ENCODE measurements at places on chromosomes 2 and 18. TPM values are rescaled to one million over a fixed set of nuclear protein-coding genes. Genes with fewer than 3 reads are reported as not detected.

M1AP gene
- not detected for total RNA-seq

SERPINB13 gene
- under 0.01 TPM for total RNA-seq

PPP1R7 gene
- 27.0 TPM for total RNA-seq

PFN4 gene
- 0.98 TPM for total RNA-seq

OSBPL1A gene
- total RNA-seq: 45.0 TPM

CIB4 gene
- total RNA-seq: not detected

GREB1 gene
- total RNA-seq: 3.0 TPM

CD207 gene
- total RNA-seq: not detected

FEV gene
- not detected for total RNA-seq

UGT1A4 gene
- total RNA-seq: not detected

RTKN gene
- total RNA-seq: 3.4 TPM

CGREF1 gene
- 13.3 TPM for total RNA-seq

QPCT gene
- 9.6 TPM for total RNA-seq

TOGARAM2 gene
- total RNA-seq: under 0.01 TPM

SKOR2 gene
- not detected for total RNA-seq

EGR4 gene
- total RNA-seq: not detected

GAL3ST2 gene
- 0.74 TPM for total RNA-seq

UPP2 gene
- total RNA-seq: 2.2 TPM

SCN7A gene
- 0.98 TPM for total RNA-seq

RNF125 gene
- total RNA-seq: 1.7 TPM

All from temporal lobe (tissue), 4 donors.